Glomerular endothelial cell (primary cell): ENCODE measurements at places on chromosomes 5 and 9. TPM values are rescaled to one million over a fixed set of nuclear protein-coding genes. Genes with fewer than 3 reads are reported as not detected.

SPINK4 gene
- total RNA-seq, result not detected in 2 replicates

TAF11L10 gene
- not detected in 2 replicates for total RNA-seq

MACROH2A1 gene
- 150 and 169 TPM in 2 replicates for total RNA-seq

PLAC8L1 gene
- not detected in 2 replicates for total RNA-seq

C9 gene
- total RNA-seq, result 0.12 and 0.44 TPM in 2 replicates

CCDC152 gene
- 0.05 and 0.23 TPM in 2 replicates for total RNA-seq

CTNNAL1 gene
- 44.9 and 50.6 TPM in 2 replicates for total RNA-seq

QRFP gene
- total RNA-seq, result not detected in 2 replicates
